ENCODE measurements at places on chromosomes 5 and 9. TPM values are rescaled to one million over a fixed set of nuclear protein-coding genes. Genes with fewer than 3 reads are reported as not detected.

Gene ECSCR
- 21.5 TPM for polyA plus RNA-seq

Gene PRRX2
- polyA plus RNA-seq: 1.2 TPM

Gene SPATA31D4
- not detected for polyA plus RNA-seq

DNA sequence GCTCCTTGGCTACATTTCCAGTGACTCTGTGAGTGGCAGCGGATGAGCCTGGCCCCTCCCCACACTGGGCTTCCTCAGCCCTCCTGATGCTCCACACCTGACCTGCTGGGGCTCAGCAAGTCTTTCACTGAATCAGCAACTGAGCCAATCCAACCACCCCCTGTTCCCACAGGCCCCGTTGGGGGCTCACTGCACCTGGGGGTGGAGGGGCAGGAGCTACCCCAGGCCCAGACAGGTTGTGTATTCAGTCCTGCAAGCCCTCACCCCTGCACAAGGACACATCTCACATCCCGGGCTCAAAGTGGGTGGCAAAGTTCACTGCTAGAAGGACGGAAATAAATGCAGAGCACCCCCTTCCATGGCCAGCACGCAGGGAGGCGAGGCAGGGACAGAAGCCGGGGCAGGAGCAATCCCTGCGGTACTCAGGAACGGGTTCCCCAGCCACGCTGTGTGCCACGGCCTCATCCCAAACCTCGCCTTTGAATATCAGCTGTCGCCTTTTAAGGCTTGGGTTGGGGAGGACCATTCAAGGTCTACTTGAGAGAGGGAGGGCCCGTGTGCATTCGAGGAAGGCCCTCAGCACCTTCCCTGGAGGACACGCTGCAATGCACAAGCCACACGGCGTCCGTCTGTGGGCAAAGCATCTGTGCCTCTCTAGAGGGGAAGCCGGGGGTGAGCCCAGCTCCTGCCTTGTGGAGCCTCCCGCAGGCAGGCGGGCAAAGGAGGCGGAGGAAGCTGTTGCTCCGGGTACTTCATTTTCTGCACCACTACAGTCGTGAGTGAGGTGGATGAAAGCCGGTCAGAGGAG, 75.0 kb upstream of the SARDH start:
- no peak for DNase-seq

All from left renal pelvis (tissue), 4 donors.